ENCODE measurements at places on chromosomes 5 and 9.

DNA sequence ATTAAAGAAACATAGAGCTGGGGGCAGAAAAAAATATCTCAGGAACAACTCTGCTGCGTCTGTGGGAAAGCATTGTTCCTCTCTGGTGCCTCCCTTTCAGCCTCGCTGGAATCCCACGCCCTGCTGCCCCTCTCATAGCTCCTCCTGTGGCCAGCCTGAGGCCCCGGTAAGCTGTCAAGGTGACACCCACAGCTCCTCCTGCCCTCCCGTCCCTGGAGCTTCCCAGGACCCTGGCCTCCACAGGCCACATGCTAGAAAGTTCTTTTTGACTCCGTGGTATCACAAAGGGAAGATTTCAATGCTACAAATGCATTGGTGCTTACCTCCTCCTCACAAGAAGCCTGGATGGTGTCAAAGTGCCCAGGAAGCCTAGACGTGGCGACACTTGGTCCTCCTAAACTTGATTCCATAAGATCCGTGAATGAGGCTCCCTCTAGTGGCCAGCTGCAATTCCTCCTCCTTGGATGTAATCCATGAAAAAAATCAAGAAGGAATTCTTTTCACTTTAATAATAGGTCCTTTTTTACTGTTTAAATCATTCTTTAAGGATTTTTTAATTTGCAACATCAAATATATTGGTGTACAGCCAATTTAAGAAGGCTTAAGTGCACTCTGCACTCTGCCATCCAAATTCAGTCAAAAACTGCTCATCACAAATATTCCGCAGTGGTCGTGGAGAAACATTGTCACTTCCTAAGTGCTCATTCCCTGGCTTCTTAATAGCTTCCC is 104.9 kb downstream of the CFAP90 start:
- DNase-seq, result peak; percentile 23

DNA sequence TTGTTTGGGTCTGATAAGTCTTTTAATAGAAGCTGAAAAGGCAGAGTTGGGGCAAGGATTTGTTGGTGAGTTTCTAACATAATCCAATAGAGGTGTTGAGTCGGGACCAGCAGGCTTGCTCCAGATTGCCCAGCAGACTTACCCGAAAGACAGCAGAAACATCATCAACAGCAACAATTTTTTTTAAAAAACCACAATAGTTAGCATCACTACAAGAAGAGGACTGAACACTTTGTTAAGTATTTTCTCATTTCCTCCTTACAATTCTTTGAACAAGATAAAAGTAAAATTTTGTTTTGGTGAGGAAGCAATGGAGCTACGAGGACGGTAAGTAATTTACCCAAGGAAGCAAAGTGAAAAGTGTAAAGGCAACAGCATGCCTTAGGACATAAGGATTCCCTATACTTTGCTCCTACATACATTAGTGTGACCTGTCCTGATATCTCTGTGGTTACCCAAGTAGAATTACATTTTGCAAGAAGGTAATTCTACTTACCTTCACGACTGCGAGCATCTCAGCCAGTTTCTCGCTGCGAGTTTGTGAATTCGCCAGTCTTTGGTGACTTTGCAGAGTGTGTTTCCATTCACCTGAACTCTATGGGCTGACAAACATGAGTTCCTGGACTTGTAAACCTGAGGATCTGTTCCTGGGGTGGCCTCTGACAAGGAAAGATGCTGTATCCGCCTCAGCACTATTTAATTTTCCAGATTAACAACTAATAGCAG is 13.2 kb downstream of the ITK start:
- no peak for DNase-seq

DNA sequence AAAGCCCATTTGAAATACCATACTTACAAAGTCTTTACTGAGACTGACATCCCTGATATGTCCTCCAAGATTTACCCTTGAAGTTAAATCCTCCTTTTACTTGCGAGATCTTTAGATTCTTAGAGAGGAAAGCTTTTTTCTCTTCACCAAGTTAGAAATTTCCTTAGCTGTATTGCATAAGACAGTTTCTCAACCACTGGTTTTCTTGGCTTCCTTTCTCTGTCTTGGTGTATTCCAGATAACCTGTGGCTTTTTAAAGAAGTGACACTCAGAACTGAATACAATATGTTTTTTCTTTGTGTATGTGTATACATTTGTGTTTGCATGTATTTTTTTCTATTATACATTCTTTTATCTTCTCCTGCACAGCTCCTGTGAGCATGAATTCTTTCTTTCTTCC is 65.0 kb downstream of the SNCAIP start:
- DNase-seq, result no peak

GRCh38 chr5:53337827-53338226 is 142.6 kb upstream of the FST start:
- no peak for DNase-seq

DNA sequence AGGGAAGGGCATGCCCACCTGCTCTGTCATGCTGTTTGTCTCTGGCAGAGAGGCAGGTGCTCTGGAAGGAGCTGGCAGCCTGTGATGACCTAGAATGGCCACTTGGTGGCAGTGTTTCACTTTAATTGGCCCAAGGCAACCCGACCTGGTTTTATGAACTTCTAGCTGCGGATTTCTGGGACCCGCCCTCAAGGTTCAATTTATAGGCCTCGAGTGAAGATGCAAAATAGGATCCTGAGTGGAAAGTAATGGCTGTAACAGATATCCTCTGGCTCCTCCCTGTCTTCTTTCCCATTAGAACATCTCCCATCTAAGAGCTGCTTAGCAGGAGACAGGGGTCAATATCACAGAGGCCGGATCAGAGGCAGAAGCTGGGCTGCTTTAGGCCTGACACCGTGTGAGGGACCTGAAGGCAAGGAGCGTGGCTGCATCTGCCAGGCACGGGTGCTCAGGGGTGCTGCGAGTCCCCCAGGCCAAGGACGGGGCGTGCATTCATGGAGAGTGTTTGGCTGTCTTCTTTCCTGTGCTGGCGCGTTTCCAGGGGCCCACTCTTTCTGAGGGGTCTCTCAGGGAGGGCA is 56.7 kb upstream of the SLC28A3 start:
- peak; percentile 45 for DNase-seq

DNA sequence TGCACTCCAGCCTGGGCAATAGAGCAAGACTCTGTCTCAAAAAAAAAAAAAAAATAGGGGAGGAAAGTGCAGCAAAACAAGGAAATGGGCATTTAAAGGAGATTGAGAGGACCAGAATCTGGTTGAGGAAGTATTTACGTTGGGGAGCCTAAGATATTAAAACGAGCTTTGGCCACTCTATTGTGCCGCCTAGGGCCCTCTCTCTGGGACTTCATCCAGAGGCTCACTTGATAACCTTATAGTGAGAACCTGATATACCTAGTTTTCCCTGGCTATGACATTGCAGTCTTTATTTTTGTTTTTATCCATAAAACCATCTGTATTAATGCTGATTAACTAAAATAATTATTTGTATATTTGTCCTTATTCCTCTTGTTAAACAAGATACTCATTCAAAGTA is 213.6 kb downstream of the SAXO1 start:
- DNase-seq, result no peak

DNA sequence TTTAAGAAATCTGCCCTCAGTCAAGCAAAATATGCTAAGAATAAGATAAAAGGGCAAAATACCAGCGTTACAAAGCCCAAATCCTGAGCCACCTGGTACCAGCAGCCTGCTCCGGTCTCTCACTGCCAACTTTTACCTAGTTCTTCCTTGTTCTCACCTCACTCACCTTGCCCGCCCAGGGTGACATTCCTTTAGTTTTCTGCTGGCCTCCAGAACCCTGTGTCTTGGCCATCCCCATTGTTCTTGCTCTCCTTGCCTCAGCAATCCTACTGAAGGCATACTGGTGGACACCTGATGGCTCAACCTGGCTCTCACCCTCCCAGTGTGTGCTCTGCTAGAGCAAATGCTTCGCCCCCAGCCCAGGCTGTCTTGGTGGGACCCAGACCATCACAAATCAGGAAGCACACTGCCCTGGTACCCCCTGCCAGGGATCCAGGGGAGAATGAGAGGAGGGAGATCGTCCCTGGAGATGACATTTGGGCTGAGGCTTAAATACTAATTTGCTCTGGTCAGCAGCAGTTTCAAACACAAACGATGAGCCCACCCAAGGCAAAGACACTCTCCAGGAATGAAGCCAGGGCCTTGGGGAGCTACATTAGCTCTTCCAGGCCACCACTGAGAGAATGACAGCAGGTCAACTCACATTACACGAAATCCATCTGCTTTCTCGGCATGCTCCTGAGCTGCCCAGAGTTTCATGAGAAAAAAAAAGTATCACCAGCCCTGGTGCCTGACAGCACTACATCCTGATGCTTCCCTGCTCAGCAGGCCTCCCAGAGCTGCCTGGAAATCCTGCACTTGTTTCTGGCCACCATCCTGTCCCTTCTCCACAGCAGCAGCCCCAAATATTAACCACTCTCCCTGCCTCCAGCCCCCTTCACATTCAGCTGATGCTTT is 12.2 kb upstream of the SEPTIN8 start:
- no peak for DNase-seq

DNA sequence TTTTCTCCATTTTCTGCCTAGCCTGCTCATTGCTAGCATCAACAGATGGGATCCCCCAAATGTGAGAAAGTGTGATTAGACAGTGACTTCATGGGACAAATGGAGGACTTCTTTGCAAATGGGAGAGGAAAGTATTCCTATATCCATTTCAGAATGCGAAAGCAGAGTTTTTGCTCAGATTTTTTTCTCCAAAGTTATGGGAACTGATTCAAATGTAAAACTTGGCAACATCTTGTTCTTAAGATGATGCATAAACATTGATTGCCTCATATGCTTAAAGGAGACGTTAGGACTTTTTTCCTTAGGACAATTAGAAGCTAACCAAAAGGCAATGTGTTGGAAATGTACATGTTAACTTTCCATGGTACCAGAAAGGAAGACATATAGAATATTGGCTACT is 704.3 kb upstream of the ZNF608 start:
- no peak for DNase-seq

- DNase-seq, result no peak
These were observed 22.0 kb upstream of the RAD23B start for GRCh38 chr9:107261106-107261505.

- DNase-seq, result no peak
These were observed 9.9 kb downstream of the ZDHHC12 start for GRCh38 chr9:128713941-128714573.

GRCh38 chr9:136662656-136663581 is at the start of gene EGFL7:
Gene EGFL7, plus strand, starts transcription at chr9:136662916. Its CDS starts 5,367 bp downstream, at chr9:136668283.
- DNase-seq, result no peak

DNA sequence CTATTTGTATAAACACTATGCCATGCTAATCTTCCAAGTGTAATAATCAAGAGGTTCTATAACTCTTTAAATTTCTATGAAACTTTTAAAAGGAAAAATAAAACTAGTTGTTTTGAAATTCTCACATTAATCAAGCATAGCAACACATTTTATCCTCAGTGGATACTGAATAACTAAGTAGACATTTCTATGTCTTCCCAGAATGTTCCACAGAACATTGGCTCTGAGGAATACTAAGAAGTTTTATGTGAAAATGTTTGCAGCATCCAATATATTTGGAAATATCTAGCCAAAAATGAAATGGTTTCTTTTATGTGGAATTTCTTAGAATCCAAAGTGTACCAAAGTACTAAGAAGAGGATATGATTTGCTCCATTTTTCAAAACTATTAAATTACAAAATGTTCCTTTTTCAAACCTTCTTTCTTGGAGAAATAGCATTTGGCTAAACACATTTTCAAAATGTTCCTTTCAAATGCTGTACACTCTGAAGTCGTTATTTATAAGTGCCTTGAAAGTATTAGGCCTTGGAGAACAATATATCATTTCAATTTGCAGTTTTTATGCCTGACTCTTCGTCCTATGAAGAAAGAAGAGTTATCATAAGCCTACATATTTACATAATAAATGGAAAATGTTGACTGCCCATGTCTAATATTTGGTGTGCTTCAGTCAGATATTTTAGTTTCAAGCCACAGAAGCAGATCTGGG is 175.6 kb upstream of the COX7C start:
- DNase-seq, result no peak

GRCh38 chr5:73693573-73694061 is 67.6 kb downstream of the ARHGEF28 start:
- DNase-seq, result no peak

DNA sequence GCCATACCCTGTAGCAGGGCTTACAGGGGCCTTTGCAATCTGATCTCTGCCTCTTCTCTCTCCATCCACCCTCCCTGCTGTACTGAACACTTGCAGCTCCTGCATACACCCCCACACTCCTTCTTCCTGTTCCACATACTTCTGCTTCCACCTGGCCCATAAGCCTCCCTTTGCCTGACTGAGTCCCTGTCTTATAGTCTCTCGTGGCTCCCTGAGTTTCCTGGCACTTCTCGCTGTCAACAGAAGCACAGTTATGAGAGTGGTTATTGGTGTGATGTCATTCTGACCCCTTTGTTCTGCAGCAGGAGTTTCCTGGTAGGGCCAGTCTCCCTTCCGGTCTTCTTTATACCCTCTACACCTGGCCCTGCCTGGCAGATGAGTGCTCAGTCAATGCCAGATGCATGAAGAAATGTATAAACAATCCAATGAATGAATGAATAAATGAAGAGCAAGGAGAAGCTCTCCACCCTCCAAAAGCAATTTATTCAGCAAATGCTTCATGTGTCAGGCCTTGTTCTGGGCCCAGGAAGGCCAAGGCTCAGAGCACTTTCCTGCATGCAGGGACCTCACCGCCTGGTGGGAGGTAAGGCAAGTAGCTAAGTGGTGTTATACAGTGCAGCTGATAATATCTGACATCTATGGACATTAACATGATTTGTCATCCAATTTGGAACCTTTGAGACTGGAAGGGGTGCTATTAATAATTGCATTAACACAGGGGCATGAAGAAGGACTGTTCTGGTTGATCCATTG is 20.5 kb upstream of the CSF1R start:
- no peak for DNase-seq

GRCh38 chr5:108371263-108371662 is 10.6 kb downstream of the FBXL17 start:
- no peak for DNase-seq
